ENCODE measurements at places on chromosomes 6 and 20. TPM values are rescaled to one million over a fixed set of nuclear protein-coding genes. Genes with fewer than 3 reads are reported as not detected.

Gene RHAG
- 1.6 TPM for polyA plus RNA-seq

Gene LRFN2
- 1.4 TPM for polyA plus RNA-seq

Gene PROKR2
- polyA plus RNA-seq = not detected

Gene COL21A1
- 117 TPM for polyA plus RNA-seq

Gene MRPS10
- 26.9 TPM for polyA plus RNA-seq

Gene SLC2A10
- polyA plus RNA-seq = 15.2 TPM

Gene EPB41L2
- 144 TPM for polyA plus RNA-seq

Gene PAK5
- 0.52 TPM for polyA plus RNA-seq

Gene PSORS1C1
- not detected for polyA plus RNA-seq

Data from renal pelvis (tissue), 12 donors.